Stimulated activated CD4-positive, alpha-beta T cell treated with anti-CD3 and anti-CD28 coated beads, Interleukin-4, amount 100 ng/mL, for 48 hours (primary cell): ENCODE measurements at places on chromosomes 2 and 18.

- no peak for DNase-seq
Observed at GRCh38 chr2:36671731-36672130, 24.8 kb upstream of the VIT start.

DNA sequence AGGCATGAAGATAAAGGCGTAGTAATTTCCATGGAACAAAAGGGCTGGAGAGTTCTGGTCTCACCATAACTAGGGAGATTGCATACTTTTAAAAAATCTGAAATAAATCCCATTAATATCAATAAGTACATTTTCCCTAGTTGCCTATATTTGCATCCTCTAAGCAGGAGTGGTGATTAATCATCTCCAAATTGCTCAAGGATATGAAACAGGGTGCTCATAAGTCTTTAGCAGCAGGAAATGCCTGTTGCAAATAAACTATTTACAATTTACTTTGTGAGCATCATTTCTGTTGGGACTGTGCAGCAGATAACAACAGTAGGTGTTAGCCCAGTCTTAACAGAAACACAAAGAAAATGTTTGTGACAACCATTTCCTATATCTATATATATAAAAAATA is 92.4 kb upstream of the TMEM178A start:
- no peak for DNase-seq

DNA sequence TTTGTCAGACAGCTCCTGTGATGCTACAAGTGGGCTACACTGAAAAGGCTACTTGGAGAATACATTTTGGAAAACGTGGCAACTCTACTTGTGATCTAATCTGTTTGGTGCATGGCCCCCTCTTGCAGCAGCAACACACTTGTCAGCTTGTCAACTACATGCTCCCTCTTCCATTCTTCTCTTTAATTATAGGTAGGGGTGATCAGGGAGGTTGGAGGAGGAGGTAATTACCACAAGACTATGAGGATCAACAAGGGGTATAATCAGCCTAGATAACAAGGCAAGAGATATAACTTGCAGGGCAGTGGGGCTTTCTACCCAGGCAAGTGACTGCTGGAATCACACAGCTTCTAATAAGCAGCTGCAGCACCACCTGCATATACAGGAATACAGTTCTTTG is 104.9 kb downstream of the ACVR1 start:
- no peak for DNase-seq

- no peak for DNase-seq
Observed at GRCh38 chr2:133822517-133823225, 254.4 kb upstream of the NCKAP5 start.

DNA sequence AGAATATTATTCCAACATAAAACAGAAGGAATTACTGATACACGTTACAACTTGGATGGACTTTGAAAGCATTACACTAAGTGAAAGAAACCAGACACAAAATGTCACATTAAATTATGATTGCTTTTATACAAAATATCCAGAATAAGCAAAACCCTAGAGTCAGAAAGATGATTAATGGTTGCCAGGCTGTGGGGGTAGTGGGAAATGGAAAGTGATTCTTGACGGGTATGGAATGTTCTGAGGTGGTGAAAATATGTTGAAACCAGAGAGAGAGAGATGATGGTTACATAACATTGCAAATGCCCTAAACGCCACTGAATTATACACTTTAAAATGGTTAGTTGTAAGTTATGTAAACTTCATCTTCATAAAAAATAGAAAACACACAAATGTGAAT is 1057.2 kb upstream of the TMEFF2 start:
- no peak for DNase-seq

- DNase-seq = no peak
Observed at GRCh38 chr2:134304394-134305108, 50.7 kb downstream of the MGAT5 start.

- DNase-seq = no peak
Observed at GRCh38 chr18:10473132-10473531, 18.7 kb downstream of the APCDD1 start.

DNA sequence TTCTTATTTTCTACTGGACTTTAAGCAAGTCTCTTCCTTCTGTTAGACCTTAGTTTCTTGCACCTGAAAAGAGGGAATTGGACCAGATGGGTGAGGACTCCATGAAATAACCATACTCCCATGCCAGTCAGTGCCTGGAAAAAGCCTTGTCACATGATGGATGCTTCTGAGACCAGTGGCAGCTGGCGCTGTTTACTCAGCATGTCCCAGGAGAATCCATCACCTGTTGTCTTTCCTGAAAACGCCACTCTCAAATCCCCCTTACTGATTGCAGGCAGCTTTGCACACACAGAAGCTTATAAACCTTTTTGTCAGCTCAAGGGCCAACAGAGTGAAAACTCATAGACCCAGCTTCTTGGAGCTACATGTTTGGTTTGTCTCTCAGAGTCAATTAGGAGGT is 117.6 kb downstream of the POLE4 start:
- no peak for DNase-seq

DNA sequence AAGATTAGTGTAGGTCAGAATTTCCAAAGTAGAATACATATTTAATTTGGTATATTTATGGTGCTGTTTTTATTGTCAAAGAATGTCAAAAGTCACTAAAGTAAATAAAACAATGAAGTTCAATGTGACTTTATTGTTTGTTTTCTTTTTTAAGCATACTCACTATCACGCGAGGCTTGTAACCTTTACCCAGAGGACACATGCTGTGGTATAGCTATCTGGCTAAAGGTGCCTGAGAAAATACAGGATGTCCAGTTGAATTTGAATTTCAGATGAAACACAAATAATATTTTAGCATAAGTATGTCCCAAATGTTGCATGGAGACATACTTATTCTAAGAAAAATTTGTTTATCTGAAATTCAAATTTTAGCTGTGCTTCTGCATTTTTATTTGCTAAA is 103.3 kb upstream of the KLF7 start:
- DNase-seq = no peak

GRCh38 chr2:157447031-157447430 is 3.1 kb upstream of the CYTIP start:
- DNase-seq = no peak

GRCh38 chr2:236748385-236748784 is 178.8 kb downstream of the ACKR3 start:
- no peak for DNase-seq

GRCh38 chr2:9050122-9050809 is 46.8 kb upstream of the MBOAT2 start:
- DNase-seq = no peak

- DNase-seq = no peak
Observed at GRCh38 chr18:75183973-75184493, 24.9 kb downstream of the PTGR3 start.

- no peak for DNase-seq
Observed at GRCh38 chr2:106109675-106110424, 84.3 kb downstream of the UXS1 start.

- no peak for DNase-seq
Observed at GRCh38 chr2:128363934-128364361, 45.3 kb upstream of the HS6ST1 start.

GRCh38 chr2:37634914-37635503 is 36.4 kb downstream of the CDC42EP3 start:
- no peak for DNase-seq

GRCh38 chr2:31239593-31240177 is 5.7 kb downstream of the EHD3 start:
- DNase-seq = no peak

DNA sequence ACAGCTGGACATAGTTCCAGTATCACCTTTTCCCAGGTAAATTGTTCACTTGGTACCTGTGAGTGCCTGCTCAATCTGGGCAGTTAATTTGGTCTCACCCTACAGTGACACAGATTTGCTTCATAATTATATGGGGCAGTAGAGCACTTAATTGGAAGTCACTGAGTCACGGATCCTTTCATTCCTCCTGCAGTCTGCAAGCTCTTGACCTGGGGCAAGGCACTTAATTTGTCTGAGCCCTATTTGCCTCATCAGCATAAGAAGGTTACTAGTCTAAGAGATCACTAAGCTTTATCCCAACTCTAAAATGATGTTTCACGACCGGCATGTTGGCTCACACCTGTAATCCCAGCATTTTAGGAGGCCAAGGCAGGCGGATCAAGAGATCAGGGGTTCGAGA is 8.9 kb downstream of the FBXO36 start:
- DNase-seq = no peak

GRCh38 chr2:30283931-30284565 is 52.7 kb downstream of the LBH start:
- DNase-seq = no peak
